SIG-M5 (cell line): ENCODE measurements at places on chromosomes 1 and 21.

DNA sequence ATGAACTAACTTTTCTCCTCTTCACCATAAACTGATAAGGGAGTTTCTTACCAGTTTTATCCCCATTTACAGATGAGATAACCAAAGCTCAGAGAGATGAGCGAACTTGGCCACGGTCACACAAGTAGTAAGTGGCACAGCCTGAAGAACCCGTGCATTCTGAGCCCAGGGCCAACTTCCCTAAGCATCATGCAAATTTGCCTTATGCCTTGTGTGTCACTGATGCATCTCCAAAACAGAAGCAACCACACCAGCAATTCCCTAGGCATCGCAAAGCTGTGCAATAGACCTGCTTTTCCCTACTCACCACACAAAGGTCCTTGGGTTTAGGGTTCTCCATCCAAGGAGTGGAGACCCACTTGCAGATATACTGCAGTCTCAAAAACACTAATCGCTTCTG is 304.5 kb upstream of the KAZN start:
- no peak for DNase-seq

DNA sequence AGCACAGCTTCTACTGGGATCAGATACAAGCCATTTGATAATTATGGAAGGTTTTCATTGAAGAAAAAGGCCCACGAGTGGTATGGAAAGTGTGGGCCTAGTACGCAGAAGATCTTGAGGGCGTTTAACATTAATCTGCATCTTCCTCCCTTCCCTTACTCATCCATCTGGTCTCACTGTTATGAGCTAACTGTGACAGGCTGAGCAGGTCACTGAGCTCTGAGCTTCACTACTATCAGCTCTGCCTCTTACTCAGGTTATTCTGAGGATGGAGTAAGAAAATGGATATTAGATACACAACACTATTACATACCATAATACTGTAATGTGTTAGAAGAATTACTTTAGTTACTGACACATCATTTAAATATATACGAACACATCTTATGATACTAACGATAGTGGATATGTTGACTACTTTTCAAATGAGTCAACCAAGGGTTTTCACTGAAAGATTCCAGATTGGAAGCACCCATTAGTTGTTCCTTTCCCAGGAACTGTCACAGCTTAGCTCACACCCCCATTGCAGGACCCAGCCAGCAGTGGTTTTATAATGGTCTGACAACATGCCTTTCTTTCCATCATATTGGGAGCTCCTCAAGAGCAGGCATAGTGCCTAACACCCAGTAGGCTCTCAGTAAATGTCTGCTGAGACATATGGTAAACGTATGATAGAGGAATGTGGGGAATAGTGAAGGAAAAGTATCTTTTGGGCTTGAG is 97.8 kb upstream of the C8B start:
- DNase-seq = no peak

- no peak for DNase-seq
These were observed 288.6 kb upstream of the USP24 start for GRCh38 chr1:55503663-55504305.

DNA sequence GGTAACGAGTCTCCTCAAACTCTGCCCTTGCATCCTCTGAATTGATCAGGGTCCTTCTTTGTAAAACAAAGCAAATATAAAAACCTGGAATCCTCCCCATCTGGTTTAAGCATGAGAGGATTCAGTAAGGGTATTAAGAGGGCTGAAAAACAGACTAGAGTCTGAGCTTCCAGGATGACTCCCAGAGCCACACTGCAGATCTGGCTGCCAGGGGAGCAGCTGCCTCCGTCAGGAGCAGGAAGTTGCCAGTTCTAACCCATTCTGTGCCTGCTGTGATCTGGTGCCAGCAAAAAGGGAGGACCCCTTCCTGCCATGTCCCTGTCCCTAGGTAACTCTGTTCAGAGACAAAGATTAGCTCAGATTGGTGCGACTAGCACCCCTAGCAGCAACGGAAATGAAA is 27.5 kb downstream of the SERTAD4 start:
- no peak for DNase-seq

- no peak for DNase-seq
These were observed 239.8 kb upstream of the C1orf105 start for GRCh38 chr1:172180501-172181285.

DNA sequence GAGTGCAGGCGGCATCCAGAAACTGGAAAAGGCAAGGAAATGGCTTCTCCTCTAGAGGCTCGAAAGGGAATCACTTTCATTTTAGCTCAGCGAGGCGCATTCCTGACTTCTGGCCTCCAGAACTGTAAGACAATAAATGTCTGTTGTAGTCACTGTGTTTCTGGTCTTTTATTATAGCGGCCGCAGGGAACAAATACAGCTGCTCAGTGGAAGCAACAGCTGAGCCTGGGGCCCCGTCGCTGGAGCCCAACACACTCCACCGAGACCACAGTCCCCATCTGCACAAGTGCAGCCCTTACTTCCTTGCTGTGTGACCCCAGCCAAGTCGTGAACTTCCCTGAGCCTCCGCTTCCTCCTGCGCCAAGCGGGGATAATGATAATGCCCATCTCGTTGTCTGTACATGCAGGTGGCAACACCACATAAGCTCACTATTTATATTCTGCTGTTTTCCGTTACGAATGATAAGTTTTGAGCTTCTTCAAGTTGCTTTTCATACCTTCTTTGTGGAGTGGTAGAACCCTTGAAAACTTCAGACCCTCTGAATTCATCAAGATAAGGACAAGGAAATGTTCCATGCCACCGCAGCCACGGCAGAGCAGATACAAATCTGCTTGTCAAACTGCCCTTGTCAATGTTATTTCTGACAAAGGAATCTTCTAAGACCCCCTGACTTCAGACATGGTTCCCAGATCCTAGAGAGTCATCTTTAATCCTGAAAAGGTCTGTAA is 3.2 kb upstream of the LAPTM5 start:
- DNase-seq = no peak

DNA sequence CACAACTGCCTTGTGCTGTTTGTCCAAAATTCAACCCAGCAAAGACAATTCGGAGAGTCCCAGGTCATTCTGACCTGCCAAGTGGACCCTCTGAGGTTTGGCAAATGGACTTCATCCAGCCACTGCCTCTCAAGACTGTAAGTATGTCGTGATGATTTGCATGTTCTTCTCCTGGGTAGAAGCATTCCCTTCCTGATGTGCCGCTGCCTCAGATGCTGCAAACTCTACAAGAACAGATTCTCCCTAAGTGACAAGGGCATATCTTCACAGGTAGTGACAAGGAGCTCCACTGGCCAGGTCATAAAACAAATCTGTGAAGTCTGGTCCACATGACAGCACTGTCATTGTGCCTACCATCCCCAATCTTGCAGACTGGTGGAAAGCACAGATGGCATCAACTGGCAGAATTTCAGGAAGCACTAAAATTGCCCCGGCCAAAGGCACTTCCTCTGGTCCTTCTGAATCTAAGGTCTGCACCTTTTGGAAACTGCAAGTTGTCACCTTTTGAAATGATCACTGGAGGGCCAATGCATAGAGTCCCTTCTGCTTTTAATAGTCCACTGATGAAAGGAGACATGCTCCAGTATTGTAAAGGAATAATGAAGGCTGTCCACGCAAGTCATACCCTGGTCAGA is 27.4 kb downstream of the POFUT2 start:
- no peak for DNase-seq

- no peak for DNase-seq
These were observed 120.7 kb downstream of the GRIK3 start for GRCh38 chr1:36913484-36914060.

DNA sequence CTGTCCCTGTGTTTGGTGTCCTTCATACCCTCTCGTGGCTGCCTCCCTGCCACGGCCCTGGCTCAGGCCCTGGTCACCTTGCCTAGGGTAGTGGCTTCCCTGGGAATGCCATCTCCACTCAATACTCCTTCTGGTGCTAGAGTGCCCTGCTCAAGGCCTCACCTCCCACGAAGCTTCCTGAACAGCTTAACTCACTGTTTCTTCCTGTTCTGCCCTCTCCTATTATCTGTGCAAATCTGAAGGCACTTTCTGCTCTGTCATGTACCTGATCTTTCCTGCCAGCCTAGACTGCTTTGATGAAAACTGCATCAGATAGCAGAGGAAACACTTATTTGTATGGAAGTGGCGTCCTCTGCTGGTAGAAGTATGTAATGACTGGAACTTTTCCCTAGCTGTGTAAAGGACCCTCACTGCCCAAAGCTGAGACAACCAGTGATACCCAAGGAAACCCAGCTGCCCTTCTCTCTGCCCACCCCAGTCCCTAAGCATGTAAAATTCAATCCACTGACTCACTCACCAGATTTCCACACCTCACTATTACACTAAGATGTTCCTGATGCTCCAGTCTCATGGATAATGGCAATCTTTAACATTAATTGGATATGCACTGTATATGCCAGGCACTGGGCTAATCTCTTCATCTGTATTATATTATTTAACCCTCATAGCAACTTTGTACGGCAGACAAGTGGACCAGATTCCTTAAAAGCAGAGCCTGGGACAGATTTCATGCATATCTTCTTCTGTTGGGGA is 36.2 kb upstream of the BTG2 start:
- peak; percentile 47 for DNase-seq

- DNase-seq = no peak
These were observed 13.7 kb downstream of the FGR start for GRCh38 chr1:27621051-27621920.

- DNase-seq = no peak
These were observed 45.5 kb downstream of the NCF2 start for GRCh38 chr1:183544598-183545297.

DNA sequence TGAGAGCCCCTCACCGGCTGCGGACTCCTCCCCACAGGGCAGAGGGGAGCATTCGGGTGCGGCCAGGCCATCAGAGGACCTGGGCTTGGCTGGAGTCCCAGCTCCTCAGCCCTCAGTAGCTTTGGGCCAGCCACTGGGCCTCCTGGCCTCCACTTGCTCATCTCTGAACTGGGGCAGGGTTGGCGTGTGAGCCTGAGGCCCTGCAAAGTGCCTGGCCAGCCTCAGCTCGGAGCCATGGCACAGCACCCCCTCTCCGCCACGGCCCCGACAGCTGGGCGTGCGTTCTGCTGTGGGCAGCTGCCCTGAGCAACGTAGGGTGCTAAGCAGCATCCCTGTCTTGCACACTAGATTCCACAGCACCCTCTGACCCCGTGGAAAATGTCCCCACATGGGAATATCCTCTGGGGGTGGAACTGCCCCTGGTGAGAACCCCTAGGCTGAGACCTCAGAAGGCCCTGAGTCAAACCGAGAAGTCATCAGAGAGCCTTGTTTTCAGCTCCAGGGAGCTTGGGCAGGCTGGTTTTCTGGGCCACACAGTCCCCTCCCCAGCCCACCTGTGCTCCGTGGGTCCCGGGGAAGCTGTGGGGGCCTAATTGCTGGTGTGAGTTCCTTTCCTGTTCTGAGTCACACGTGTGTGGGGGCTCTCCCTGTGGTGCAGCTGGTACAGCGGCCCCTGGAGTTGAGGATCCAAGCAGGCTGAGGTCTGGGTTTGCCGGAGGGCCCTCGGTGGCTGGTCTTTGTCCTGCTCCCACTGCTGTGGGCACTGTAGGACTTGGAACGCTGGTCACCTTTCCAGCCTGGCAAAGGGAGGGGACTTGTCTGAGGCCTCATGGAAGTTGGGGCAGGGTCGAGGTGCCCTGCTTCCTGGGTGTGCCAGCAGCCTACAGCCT is 24.5 kb downstream of the TP73 start:
- no peak for DNase-seq

- no peak for DNase-seq
These were observed 195.2 kb downstream of the RHOU start for GRCh38 chr1:228930479-228930957.
